ENCODE measurements at places on chromosomes 1 and 21.

- DNase-seq = no peak
Observed at GRCh38 chr1:46187106-46187869, 10.9 kb downstream of the POMGNT1 start.

DNA sequence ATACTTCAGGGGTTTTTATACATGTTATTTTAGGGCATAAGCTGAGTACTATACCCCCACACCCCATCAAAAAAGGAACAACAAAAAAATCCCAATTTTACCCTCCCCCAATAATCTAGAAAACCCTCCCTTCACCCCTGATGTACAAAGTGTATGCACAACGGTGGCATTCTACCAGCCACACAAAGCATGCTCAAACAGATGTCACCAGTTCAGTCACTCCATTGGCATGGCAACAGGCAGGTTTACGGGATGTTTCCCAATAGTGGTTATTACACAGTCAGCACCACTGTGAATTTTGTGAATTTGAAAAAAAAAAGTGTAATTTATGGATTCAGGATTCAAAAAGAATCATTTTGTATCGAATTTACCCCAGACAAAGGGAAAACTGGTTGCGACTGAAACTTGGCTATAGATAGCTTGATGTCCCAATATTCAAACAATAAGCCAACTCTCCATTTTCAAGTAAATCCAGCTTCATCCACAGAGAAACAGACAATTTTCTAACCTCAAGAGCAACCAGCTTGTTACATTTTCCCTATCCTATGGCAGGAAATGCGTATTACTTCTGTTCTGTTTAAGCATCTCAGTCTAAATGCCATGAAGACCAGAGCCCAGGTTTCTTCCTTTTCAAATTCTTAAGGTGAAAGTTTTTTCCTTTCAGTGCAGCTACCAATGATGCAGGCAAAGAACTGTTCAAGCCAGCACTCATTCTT is 34.0 kb upstream of the SLC45A3 start:
- peak; percentile 38 for DNase-seq

DNA sequence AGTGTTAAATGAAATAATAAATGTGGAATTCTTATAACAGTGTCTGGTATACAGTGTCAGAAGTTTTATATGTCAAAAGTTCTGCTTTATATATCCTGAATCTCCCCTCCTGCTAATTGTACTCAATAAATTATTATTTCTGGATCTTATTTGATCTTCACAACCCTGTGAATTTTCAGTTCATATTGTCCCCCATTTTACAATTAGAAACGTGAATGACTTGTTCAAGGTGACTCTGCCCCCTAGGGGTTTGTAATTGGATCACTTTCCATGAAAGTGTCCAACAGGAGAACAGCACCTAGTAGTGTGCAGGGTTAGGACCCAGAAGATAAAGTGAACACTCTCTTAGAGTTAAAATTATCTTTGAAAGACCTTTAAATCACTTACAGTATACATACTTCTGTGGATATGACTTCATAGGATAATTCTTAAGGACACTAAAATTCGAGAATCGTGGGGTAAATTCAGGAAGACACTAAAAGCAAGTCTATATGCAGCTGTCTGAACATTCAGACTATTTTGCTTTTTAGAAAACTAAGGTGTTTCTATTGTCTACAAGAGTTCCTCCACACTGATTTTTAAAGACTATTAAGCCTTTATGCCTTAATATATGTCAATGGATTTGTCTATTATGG is 4.5 kb upstream of the DDR2 start:
- DNase-seq = peak; percentile 45

DNA sequence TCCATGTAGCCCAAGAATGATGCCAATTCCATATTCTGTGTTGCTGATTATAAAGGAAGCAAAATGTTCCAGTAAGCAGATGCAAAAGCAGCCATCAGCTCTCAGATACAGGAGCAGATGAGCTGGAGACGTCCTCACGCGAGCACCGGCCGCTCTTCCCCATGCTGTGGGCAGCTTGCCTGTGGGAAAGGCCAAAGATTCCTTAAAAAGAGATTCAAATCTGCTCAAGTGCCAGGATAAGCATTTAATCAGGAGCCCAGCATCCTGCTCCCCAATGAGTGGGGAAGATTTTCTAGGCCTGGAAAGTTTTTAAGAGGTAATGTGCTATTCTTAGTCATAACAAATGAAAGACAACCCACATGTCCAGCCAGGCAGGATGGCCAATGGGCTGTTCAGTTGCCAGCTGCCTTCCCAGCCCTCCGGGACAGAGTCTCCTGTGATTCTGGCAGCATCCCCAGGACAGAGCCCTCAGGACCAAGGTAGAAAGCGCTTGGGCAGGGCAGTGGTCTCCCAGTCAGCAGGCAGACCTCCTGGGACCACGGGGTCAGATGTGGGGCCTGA is 108.2 kb upstream of the TMPRSS2 start:
- peak; percentile 81 for DNase-seq

DNA sequence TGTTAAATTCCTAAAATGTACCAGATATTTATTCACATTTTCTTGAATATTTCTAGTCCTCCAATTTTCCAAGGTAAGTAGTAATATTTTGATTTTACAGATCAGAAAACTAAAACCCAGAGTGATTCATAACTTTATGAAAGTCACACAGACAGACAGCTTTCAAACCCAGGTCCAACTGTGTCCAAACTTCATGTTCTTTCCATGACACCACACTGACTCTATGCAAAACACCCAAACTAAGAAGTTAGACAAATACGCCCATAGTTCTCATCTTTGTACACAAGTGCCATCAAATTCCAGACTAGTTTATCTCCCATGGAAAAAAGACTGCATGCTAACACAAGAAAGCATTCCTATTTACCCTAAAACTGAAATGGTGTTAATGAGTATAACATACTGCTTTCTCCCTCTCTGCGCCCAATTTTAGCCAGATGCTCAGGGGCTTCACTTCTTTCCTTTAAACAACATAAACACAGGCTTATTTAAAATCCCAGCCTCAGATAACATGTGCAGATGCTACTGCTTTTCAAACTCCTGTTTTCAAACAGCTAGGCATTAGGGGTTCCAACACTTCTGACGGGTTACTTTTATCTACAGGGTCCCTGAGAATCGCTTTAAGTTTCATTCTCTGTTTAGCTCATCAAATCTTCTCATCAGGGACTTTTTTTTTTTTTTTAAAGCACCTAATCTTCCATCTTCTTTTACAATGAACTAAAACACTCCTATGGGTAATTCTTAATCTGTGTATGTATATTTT is 44.6 kb downstream of the WASF2 start:
- no peak for DNase-seq

DNA sequence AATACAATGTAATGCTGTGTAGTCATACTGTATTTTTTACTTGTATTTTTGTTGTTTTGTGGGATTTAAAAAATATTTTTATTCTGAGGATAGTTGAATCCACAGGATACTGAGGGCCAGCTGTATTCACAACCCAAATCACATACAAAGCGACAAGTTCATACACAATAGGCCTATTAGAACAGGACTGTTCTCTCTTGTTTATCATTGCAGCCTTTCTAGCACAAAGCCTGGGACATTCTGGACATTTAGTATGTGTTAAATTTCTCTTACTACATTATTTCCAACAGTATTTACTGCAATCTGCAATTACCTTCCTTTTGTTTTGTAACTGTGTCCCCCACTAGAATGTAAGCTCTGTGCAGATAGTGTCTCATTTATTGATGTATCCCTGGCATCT is 65.4 kb downstream of the SLC35A3 start:
- no peak for DNase-seq

DNA sequence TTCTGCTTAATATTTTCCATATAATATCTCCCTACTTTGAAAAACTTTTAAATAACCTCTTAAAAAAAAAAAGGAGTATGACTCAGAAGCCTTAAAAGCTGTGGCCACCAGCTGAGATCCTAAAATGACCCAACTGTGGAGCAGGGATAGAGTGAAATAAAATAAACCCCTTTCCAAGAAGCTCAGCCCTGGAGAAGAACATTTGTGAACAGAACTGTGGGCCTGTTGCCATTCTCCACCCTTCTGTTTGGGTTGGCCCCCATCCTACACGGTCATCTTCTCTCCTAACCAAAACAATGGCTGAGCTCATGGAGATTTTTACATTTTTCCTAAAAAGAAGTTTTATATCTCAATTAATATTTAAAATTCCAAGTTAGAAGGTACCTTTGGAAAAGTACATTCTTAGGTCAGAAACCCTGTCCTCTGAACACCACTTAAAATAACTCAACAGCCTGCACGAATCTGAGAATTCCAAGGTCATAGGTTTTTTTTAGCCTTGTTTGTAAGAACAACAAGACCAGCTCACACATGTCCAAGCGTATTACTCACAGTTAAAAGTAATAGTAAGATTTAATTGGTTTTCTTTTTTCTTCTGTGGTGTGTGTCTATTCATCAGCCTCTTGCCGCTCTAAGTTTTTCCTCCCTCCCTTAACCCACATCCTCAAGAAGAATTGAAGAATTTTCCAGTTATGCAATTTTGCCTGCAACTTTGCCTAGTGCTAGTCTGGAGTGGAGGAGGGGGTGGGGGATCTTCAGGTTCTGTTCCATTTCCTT is 107.7 kb upstream of the ERRFI1 start:
- DNase-seq = peak; percentile 87

- DNase-seq = no peak
Observed at GRCh38 chr1:208781391-208782045, 537.3 kb upstream of the PLXNA2 start.

DNA sequence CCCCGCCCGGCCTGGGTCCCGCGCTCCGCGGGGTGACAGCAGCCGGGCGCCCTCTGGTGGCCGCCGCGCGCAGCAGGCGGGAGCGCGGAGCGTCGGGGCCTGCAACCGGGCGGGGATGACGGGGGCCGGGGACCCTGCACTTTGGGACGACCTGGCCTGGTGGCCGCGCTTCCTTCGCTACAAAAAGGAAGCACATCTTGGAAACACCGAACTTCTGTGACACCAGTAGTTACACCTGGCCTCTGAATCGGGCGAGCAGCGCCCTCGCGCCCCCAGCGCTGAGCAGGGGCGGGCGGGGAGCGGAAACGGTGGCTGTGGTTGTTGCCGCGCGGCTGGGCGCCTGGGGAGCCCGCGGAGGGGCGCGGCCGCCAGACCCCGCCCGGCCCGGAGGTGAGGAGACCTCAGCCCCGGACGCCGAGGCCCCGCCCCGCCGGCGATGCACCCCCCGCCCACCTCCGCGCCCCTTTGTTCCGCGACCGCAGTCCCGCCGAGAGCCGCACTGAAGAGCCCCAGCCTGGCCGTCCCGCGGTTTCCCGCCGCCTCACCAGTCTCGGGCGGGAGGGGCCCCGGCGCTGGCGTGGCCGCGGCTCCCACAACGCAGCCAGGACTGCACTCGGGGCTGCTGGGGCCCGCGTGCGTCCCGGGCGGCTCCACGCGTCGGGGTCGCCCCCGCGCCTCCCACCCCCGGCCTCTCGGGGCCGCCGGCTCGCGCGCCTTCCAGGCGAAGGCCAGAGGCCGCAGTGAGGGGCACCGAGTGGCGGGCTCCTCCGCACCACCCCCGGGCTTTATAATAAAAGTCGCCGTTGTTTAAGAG is 59.3 kb downstream of the H3-3A start:
- DNase-seq = peak; percentile 81

- DNase-seq = no peak
Observed at GRCh38 chr1:199553104-199553503, 474.4 kb upstream of the NR5A2 start.

- no peak for DNase-seq
Observed at GRCh38 chr1:111179968-111180533, 20.4 kb downstream of the DENND2D start.

DNA sequence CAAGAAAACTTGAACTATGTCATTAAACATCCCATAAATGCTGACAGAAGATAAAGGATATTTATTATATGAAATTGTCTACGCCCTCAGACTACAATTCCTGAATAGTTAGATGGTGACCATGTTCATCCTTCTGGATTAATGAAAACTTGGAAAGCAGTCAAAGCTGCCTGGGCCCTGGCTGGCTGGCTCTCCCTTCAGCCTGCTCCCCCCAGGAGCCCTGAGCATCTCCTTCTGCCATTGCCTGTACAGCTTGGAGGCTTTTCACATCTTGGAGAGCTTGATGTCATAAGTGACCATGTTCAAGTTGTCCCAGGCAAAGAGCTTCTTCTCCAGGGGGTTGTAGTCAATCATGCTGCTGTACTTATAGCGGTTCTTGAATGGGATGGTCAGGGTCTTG is 13.6 kb downstream of the MYOCOS start:
- DNase-seq = no peak

GRCh38 chr1:209787551-209787950 is 3.2 kb upstream of the C1orf74 start:
- DNase-seq = no peak

GRCh38 chr1:206953126-206953525 is 6.9 kb upstream of the PIGR start:
- no peak for DNase-seq

DNA sequence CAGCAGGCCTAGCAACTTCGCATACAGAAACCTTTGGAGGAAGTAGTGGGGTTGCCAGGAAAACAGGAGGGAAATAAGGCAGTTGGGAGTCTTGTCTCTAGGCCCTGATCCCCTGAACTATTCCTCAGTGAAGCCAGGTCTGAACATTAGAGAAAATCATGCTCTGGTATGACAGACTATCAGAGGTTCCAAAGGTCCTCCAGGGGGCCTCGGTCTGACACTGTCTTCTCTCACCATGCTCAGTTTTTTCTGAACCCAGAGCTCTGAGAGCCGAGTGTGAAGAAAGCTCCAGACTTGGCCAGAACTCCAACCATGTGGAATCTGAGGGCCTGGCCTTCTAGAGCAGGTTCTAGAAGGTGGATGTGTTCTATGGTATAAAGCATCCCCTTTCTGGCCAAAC is 4.0 kb downstream of the TOMM40L start:
- no peak for DNase-seq

- no peak for DNase-seq
Observed at GRCh38 chr21:36767096-36767495, 68.2 kb downstream of the SIM2 start.

GRCh38 chr1:52186449-52186848 is 44.6 kb downstream of the ZFYVE9 start:
- DNase-seq = no peak

- DNase-seq = peak; percentile 24
Observed at GRCh38 chr1:48036710-48037355, 39.6 kb upstream of the TRABD2B start.

- no peak for DNase-seq
Observed at GRCh38 chr1:99347041-99347684, 82.9 kb downstream of the PLPPR4 start.

- DNase-seq = no peak
Observed at GRCh38 chr1:181637998-181638397, 154.7 kb downstream of the CACNA1E start.

DNA sequence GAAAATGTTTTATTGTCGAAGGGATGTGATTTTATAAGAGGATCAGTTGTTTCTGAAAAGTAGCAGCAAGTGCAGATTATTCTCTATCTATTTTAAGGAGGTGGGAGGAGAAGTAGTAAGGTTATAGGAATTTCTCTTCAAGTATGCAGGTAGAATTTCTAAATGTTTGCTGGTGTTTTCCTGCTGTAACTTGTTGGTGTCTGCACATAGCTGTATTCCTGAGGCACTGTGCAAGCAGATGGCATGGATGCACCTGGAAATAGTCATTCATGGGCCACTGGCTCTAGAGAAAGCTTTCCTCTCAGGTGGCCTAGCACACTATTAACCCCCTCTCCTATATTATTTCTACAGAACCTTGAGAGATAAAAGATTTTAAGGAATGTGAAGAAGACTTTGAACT is 30.3 kb upstream of the PODN start:
- no peak for DNase-seq
